ENCODE measurements at places on chromosomes 11 and 22.

- DNase-seq: peak; percentile 3
These were observed 65.2 kb upstream of the LMO1 start for GRCh38 chr11:8328848-8329330.

DNA sequence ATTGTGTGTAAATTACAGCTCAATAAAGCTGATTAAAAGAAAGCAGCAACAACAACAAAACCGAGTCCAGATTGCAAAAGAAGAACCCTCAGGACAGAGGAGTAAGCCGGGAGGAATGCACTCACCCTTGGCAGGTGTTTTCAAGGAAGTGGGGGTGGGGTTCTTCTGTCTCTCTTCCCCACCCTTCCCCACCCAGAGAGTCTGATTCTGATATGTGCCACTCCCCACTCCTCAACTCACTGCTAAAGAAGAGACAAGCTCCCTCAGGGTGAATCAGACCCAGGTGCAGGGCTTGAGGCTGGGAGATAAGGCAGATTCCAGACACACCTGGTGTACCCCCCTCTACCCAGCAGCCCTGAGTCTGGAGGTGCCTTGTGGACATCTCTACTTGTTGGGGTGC lies 38.4 kb upstream of the PHF21A start:
- DNase-seq: no peak

- DNase-seq: no peak
These were observed 4.3 kb downstream of the IGSF9B start for GRCh38 chr11:133952199-133953190.

DNA sequence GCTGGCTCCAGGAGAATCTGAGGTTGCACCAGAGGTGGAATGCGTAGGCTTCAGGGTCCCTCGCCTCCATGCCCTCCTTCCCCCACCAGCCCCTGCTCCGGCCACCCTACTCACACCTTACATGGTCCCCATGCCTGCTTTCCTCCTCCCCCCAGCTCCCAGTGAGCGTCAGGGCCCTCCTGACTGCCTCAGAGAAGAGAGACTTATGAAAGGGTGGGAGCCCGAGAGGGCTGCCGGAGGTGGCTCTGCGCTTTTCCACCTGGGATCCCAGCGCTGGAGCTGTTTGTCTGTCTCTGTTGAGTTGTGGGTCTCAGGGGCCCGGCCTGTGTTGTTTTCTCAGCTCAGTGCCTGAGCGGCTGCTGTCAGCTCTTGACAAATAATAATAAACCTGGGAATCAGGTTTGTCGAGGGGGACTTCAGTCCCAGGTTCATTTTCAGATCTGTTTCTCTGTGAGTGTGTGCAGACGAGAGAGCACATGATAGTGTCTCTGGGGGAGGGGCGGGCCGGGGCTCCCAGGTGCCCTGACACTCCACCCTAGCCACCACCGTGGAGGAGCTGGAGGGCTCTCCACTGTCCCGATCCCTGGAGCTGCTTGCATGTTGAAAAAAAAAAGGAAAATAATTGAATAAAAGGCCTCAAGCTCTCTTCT lies 153.7 kb downstream of the FEZ1 start:
- no peak for DNase-seq

DNA sequence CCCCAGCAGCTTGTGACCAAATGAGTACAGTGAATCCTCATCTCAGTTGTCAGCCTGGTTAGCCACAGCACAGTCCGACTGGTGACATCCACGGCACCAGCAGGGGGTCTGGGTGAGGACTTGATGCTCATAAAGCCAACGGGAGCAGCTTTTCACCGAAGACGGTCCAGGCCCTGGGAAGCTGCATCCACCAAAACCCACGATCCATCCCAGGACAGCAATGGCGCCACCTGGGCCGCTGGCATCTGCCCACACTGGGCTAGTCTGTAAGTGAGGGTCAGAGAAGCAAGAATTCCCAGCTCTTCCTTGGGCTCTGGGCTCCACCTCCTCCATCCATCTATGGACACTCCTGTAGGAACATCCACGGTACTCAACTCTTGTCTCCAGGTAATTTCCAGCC lies 25.1 kb upstream of the FXYD6 start:
- no peak for DNase-seq

GRCh38 chr11:127118811-127119210 lies 118.2 kb upstream of the KIRREL3 start:
- DNase-seq: no peak

DNA sequence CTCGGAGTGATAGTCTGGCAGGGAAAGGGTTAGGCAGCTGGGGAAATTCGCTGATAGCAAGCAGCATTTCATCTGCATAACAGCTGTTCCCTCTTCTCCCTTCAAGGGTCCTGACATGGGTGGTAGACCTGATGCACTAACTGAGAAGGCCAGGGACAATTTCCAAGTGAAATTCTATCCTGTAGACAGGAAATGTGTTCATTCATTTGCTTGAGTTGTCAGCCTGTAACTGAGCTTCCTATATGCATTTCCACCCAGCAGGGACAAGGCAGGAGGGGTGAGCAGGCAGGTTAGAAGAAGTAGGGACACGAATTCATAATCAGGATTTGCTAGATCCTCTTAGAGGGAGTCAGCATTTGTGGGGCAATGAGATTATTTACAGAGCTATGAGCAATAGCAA lies 154.3 kb upstream of the NCAM1 start:
- no peak for DNase-seq

DNA sequence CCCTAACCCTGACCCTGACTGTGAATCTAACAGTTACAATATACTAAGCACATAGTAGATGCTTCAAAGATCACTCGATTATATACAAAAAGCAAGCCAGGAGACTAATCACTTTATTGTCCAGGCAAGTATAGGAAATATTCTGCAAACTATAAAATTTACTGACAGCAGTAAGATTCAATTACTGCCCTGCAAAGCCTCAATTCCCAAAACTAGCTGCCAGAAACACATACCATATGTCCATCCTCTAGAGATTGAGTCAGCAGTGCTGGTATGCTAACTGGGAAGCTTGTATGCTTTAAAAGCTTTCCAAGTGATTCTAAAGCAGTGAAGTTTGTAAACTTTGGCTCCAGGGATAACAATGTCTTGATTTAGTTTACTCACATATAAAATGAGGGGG lies 26.1 kb downstream of the CSTF3 start:
- no peak for DNase-seq

DNA sequence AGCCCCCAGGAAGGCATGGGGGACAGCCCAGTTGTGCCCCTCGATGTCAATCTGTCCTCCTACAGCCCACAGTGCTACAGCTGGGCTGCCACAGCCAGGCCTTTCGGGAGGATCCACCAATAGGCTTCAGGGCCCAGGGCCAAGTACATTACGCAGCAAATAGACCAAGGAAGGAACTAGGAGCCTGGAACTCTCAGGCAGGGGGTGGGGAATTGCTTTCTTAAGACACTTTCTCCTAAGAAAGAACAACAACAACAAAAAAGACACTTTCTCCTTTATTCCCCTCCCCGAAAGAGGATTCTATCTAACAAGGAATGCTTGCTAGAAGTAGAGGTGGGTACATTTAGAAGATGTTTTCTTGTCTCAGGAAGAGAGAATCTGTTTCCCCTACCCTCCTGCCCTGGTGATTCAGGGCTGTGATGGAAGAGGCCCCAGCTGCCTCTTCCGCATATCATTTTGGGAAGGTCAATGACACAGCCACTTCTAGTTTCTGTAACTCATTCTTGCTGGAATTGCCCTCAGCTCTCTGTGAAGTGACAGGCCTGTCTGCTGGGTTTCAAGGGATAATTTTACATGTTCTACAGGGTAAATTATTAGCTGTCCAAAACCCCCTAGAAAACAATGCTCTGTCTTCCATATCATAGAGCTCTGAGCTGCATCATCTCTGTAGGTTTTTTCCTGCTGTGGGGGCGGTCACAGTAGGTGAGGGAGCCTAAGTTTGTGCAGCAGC lies 6.0 kb upstream of the MALAT1 start:
- DNase-seq: no peak

DNA sequence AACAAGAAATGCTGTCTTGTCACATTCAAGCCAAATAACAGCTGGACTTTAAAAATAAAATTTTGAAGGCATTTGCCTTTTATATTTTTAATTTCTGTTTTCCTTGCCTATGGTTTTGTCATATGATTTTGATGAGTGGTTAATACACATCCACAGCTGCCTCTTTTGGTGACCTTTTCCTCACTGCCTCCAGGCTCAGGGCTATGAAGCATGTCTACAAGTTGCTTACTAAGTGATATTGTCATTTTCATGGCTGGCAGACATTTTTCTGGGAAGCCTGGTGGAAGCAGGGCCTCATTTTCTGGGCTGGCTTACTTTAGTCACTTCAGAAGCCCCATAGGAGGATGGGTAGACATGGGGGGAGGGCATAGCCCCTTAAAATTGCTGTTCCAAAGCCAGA lies 344.9 kb downstream of the SOX6 start:
- DNase-seq: no peak

DNA sequence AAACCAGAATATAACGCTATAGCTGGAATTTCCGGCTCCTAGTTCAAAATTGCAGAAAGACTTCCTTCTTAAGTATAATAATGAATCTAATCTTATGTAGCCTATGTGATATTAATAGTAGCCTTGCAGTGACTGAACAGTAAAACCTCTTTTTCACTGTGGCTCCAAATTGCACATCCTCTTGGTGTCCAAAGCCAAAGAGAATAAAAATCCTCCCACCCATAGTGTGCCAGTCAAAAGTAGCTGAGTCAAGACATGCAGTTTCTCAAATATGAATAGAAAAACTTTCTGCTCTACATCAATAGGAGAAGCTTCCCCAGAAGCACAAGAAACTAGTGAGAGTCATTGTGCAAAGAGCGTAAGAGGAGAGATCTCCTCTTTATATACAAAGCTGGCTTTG lies 76.0 kb upstream of the PICALM start:
- no peak for DNase-seq

- DNase-seq: no peak
These were observed 49.0 kb downstream of the RPUSD4 start for GRCh38 chr11:126162306-126163030.
